ENCODE measurements at places on chromosomes 6 and 20.

DNA sequence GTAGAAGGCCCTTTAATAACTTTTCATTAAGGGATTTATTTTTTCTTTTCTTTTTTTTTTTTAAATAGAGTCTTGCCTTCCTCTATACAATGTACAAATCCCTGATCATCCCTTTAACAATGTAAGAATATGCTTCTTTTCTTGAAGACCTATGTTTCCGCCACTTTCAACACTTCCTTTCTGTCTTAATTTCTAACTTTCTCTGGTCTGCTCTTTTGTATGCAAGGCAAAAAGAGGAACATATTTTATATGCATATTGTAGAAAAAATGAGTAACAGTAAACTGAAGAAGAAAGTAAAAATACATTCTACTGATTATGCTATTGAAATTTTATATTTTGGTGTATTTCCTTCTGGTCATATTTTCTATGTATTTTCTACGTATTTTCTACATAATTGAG is 484.7 kb downstream of the TFAP2B start:
- no peak for DNase-seq

GRCh38 chr6:102387326-102388033 is 994.0 kb downstream of the GRIK2 start:
- no peak for DNase-seq

GRCh38 chr6:38164671-38165108 is 345.2 kb downstream of the ZFAND3 start:
- no peak for DNase-seq

DNA sequence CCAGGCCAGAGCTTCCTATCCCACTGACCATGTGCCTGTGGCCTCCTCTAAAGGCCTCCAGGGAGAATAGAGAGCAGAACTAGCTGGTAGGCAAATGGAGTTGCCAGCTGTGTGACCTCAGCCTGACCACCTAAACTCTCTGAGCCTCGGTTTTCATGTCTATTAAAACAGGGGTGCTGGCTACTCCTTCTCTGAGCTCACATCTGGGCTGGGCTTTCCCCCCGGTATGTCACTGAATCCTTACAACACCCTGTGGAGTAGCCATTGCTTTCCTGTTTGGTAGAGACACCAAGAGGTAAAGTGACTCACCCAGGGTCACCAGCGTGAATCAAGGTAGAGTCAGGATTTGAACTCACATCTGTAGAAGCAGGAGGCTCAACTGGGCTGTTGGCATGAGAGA is 132.1 kb downstream of the JPH2 start:
- no peak for DNase-seq

DNA sequence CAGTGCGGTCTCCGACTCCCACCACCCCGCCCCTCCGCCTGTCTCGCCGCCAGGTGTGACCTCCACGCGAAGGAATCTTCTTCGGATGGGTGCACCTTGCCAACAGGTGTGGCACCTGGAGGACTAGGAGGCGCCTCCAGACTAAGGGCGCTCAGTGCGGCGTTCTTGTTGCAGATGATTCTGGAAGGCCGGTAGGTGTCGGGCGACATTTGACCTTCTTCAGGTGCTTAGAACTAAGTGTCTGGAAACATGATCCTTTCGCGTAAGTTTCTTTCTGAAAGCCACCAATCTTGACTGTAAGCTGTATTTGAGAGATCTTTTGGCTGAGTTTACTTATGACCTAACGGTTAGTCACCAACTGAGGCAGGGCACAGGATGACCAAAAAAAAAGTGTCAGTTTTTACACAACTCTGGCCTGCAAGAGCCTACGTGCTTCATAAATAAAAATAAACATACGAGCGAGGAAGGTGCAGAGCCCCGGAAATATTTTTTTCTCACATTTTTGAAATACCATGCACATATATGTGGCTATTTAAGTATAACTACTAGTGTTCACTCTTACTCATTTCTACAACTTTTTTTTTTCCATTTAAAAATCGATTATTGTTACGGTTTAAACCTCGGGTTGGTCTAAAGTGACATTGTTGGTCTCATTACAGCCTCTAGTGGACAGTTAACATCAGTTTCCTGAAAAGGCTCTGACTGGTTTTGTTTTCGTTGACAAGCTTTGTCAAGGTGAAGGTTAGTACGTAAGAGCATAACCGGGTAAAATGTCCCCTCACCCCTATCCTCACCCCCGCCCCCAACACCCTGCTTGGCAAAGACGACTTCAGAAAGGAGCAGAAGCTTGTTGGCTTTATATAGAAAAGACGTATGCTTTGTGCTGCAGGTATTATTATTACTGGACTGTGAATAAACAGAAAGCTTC is 1.6 kb upstream of the ATXN1 start:
- peak; percentile 81 for DNase-seq

DNA sequence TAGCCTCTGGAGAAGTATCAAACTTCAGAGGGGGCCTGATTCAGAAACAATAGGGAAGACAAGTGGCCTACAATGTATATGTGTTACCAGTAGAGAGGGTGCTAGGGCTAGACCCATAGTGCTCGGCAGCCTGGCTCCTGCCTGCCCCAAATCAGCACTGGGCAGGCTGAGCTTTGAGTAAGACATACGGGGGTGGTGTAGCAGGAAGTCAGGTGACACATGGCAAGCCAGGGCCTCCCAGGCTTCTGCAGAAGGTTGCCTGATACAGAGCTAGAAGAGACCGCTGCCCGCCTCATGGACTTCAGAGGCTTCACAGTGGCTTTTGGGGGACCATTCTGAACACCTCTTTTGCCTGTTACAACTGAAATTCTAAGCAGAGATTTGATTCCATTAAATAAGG is 43.4 kb downstream of the RALY start:
- DNase-seq, result peak; percentile 30

- DNase-seq, result no peak
These were observed 59.0 kb downstream of the PPP1R14C start for GRCh38 chr6:150201772-150202329.

DNA sequence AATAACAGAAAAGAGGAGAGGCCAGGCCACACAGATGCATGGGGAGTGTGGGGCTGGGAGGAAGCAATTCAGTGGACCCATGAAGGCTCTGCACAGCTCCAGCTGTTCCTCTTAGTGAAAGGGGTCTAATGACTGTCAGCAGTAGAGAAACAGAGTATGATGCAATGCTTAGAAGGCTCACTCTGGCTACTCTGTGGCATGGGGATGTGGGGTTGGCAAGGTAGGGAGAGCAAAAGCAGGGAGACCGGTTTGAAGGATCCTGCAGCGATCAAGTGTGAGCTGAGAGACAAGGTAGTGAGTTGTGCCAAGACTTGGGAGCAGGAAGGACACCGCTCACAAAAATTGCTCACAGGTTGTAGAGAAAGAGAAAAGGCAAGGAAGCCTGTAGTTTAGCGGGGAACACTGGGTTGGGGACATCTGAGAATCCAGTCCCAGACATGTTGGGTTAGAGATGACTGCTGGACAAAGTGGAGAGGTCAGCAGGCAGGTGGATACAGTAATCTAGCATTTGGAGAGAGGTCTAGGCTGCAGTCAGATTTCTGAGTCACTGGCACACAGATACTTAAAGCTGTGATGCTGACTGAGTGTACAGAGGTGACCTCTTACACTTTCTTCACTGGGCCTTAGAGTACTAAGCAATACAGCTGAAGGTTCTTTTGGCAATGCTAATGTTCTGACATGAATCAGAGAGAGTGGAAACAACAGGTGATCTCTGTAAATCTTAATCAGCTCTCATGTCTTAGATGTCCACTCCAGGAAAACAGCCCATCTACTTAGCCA is 27.1 kb downstream of the NAPB start:
- no peak for DNase-seq

DNA sequence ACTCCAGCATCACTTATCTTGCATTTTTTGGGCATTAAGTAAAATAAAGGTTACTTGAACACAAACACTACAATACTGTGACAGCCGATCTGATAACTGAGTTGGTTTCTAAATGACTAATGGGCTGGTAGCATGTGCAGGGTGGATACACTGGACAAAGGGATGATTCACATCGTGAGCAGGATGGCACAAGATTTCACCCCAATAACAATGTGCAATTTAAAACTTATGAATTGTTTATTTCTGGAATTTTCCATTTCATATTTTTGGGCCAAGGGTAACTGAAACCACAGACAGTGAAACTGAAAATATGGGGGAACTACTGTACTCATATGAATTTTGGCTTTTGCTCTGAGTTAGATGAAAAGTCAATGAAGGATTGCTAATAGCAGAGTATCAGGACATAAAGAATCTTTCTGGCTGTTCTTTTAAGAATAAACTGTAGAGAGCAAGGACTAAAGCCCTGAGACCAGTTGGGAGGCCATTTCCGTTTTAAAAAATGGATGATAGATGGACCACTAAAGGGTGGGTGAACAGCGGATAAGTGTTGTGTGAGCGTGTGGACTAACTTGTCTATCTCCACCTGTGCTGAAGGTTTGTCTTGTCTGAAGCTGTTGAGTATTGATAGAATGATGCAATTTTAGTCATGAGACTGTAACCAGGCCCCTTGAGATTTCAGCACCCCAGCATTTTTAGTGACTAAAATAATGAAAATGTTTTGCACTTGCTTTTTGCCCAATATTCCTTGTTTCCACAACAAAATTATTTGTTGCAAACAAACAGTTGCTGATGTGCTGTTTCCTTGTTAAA is 8.2 kb downstream of the SPINT3 start:
- no peak for DNase-seq

DNA sequence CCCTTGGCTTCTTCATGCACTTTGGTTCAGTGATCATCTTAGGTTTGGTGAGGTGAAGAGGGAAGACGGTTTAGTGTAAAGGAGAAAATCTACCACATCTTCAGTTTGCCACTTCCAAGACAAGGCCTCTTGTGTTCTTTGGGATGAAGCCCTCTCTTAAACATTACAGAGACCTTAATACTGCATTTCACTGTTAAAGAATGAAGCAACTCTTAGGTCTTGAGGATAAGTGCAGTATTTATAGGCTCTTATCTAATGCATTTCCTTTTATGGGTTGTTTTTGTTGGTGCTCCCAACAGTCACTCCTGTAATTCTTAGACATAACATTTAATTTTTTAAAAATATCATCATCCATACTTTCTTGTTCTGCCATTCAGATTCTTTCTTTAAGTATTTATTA is 139.9 kb upstream of the LAMP5 start:
- DNase-seq, result no peak

- no peak for DNase-seq
These were observed 36.8 kb downstream of the CENPW start for GRCh38 chr6:126376682-126377081.

GRCh38 chr6:38933426-38933825 is 115.2 kb upstream of the GLP1R start:
- DNase-seq, result no peak

All from CD4-positive, alpha-beta T cell treated with Interleukin-1 beta for 1 hour (primary cell).